ENCODE measurements at places on chromosomes 3 and 15. TPM values are rescaled to one million over a fixed set of nuclear protein-coding genes. Genes with fewer than 3 reads are reported as not detected.

DNA sequence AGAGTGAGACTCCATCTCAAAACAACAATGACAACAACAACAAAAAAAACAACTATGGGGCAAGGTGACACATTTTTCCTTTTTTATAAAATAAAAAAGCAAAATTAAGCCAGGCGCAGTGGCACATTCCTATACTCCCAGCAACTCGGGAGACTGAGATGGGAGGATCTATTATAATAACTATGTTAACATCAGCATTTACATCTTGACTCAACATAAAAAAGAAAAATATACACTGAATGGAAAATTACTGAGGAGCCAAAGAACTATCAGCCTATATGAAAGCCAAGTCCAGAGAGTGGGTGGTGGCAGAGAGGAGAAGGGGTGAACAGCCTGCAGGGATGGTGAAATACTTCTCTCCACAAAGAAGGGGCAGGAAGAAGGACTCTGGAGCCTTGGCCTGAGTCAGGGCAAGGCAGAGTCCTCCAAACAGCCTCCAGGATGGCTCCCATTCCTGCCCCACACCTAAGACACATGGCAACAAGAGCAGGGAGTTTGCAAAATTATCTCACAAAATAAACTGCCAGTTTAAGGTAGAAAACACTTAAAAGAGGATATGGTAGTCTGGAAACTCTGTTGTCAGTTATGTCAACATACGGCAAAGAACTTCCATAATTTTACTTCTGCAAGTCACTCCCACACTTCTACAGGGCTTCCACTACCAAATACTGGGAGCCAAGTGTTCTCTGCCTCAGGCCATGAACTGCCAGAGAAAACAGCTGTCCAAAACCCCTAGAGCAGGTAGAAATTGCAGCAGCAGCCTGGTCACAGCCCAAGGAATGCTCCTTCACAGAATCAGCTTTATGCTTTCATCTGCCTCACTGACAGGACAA, 25.9 kb downstream of the HSPBAP1 start:
- DNase-seq, result no peak

DNA sequence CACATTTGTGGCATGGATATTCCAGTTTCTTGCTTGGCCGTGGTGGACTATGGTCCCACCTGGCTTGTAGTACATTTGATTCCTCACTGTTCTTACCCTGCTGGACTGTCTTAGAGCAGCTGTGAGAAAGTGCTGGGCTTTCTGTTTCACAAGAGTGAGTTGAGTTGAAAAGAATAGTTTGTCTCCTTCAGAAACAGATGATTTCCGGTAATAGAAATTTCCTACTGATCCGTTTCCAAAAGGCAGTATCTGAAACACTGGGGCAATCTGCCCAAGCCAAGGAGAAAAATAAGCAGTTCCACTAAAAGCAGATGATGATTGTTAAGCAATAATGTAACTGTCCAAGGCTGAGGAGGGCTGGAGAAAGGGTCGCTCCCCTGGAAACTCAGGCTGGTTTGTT, 96.0 kb downstream of the SUCLG2 start:
- no peak for DNase-seq

DNA sequence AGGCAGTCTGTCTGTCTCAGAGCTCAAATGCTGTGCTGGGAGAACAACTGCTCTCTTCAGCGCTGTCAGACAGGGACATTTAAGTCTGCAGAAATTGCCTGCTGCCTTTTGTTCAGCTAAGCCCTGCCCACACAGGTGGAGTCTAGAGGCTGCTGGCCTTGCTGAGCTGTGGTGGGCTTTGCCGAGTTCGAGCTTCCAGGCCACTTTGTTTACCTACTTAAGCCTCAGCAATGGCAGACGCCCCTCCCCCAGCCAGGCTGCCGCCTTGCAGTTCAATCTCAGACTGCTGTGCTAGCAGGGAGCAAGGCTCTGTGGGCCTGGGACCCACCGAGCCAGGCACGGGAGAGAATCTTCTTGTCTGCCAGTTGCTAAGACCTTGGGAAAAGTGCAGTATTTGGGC, 25.0 kb upstream of the RPP14 start:
- no peak for DNase-seq

- peak; percentile 64 for DNase-seq
Measured at GRCh38 chr3:134985864-134986715, 191.0 kb downstream of the EPHB1 start.

GRCh38 chr15:69974321-69974720, 123.4 kb downstream of the TLE3 start:
- DNase-seq, result no peak

- DNase-seq, result no peak
Measured at GRCh38 chr3:125389282-125389681, 14.2 kb upstream of the ZNF148 start.

DNA sequence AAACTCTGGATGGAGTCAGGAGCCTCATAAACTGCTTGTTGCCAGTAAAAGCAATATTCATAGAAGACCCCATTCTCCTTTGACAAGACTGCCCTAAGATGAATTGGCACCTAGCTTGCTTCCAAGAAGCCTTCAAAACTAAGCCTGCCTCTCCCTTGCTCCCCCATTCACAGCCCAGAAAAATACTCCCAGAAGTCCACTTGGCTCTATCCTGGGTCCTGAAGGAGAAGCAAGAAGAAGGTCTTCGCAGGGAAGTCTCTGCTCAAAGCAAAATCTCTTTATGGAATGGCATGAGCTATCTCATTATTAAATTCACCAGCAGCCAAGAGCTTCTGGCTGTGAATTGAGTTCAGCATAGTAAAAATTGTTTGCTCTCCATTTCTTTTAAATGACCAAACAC, 230.2 kb upstream of the ARRDC4 start:
- no peak for DNase-seq

GRCh38 chr3:31448035-31448881, 84.5 kb upstream of the STT3B start:
- no peak for DNase-seq

DNA sequence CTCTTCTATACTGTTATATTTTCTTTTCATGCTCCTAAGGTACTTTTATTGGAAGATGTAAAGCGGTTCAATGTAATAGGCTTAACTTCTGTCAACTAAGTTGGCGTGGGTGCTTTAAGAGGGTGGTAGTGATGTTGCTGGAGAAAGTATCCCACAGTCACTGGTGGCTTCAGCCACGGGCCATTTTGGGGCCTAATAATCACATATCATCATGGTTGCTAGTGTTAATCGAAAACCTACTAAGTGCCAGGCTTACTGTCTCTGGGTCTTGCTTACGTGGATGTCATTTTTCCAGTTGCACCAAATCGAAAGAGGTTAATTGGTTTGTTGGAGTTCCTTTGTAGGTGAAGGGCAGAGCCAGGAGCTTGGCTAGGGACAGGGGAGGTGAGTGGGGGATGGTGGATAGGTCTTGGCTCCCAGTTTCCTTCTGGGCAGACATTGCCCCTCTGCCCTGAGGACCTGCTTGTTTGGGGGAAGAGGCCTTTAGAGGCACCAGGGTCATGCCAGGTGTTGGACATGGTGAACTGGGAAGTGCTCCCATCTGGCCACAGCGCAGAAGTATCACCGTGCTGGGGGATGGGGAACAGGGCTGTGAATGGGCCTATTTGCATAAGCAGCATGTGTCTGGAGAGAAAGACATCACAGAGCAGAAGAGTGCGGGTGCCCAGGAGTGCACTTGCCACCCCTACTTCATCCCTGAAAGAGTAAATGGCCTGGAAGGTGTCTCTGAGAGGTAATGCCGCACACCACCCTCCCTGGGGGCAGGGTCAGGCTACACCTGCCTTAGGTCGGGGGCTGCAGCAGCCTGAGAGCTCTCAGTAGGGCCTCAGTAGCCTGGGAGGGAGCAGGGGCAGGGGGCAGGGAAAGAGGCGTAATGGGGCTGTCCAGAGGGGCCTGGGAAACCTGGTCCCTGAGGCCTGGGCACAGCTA, 62.4 kb upstream of the POLG start:
- no peak for DNase-seq

DNA sequence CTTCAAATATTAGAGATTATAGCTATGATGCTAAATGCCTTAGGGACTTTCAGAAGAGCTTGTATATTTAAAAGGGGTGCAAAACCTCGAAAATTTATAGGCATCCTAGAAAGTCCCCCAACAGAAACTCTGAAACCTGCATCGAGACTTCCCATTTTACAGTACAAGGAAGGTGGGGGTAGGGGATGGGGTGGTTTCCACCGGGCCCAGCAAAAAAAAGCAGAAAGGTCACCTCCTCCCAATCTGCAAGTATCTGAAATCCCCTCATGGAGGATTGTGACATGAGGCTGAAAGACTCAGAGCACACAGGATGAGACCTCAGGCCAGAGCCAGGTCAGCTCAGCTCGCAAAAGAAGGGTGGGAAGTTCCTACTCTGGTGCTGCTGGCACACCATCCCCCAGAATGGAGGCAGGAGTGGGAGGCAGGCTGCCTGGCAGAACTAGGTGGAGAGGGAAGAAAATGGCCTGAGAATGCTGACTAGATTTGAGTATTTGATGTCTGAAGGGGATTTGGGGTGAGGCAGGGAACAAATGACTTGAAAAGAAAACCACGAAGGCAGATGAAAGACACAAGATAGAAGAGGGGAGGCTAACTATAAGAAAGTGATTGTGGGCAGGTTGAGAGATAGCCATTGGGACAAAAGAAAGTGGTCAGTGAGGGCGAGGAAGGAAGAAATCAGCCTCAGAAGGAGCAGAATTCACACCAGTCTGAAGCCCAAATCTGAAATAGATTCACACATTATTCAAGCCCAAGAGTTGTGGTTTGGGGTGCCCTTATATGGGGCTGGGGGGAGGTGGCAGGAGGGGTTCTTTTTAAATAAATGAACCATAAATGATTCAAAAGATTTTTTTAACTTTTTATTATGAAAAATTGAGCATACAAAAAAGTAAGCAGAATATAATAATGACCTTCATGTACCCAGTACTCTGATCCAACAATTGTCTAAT, 22.5 kb upstream of the TSC22D2 start:
- no peak for DNase-seq

DNA sequence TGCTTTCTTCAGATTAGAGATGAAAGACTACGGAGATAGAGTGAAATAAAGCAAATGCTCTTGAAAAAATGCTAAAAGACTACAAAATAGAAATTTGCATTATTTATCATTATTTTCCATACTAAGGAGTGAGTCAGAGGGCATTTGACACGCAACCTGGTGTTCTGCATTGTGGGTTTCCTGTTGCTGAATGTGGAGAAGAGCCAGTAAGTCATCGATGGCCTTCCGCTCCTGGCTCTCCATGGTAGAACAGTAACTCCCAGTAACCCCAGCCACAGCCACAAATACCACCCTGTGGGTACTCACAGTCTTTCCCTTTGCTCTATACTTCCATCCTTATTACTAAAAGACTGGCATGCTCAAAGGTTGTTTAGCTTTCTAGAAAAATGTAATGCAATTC, 61.5 kb downstream of the CGGBP1 start:
- DNase-seq, result no peak

Gene PCSK6
- total RNA-seq, result 23.0 TPM

Gene DAZL
- 0.09 TPM for total RNA-seq

Gene PARP16
- total RNA-seq, result 8.1 TPM

Gene DUOXA2
- total RNA-seq, result not detected

Gene CHRD
- 10.3 TPM for total RNA-seq

Gene ARL14
- total RNA-seq, result not detected

Gene GOLGA8M
- total RNA-seq, result 0.82 TPM

All from cerebellum (tissue), 4 donors.